ENCODE measurements at places on chromosomes 7 and 10.

DNA sequence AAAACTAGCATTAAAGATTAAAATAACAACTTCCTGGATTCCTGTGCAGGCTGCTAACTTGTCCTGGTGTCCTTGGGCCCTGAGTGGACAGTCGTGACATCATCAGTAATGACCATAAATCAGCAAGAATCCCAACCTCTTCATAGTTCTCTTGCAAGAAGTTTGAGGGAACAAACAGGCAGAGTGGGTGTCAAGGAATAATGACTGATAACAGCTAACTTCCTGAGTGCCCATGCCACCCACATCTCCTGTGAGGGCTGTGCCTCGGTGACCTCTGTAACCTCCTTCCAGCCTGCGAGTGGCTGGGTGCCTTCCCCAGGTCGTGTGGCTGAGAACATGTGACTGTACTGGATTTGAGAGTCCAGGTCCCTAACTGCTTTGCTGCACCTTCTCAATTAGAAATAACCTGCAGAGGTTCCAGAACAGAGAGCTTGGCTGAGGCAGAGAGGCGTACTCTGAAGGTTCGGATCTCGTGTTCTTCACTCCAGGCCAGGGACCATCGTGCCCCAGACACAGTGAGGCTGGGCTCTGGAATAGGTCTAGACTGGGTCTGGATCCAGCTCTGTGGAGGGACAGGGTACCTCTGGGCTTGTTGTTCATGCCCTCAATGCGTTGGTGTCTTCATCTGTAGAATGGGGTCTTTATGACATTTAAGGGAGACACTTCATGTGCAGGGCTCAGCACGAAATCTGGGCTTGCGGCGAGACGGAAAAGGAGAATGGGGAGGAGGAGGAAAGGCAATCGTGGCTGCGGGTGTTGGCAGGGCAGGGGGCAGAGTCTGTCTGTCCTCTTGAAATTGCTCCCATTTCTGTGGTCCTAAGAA is 313.1 kb upstream of the ZNF32 start:
- no peak for DNase-seq

- DNase-seq: no peak
Observed at GRCh38 chr7:115682507-115682906, 348.1 kb downstream of the TFEC start.

- no peak for DNase-seq
Observed at GRCh38 chr10:122422266-122422989, 32.0 kb upstream of the ARMS2 start.

GRCh38 chr10:49012603-49013002 is 73.0 kb upstream of the LRRC18 start:
- DNase-seq: no peak

DNA sequence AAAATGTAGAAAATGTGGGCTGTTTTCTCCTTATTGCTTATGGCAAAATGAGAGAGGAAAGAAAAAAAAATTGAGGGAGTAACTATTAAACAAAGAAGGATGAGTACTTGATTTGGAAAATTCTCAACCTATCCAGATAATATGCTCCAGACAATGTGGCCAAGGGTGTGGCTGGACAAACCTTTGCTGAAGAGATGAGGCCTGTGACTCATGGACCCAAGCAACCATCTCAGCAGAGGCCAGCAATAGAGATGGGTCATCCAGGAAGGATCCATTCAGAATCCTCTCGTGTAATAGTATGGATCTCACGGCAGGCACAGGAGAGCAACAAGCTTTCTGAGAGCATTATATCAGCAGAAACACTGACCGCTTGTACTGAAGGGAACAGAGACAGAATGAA is 120.3 kb upstream of the CELF2 start:
- DNase-seq: no peak

All from renal cortical epithelial cell (primary cell).